Foreskin keratinocyte (primary cell): ENCODE measurements at places on chromosomes 5 and 9. TPM values are rescaled to one million over a fixed set of nuclear protein-coding genes. Genes with fewer than 3 reads are reported as not detected.

Gene TMEM171
- 8.0 and 9.8 TPM in 2 replicates for total RNA-seq

Gene SLC35D2
- total RNA-seq, result 15.0 and 24.1 TPM in 2 replicates

Gene PHF24
- 0.11 and 0.54 TPM in 2 replicates for total RNA-seq

Gene PLPPR1
- not detected in 2 replicates for total RNA-seq

Gene EXOSC2
- 45.6 and 54.7 TPM in 2 replicates for total RNA-seq

Gene CHSY3
- total RNA-seq, result 0.78 and 1.1 TPM in 2 replicates

Gene ADAMTS12
- total RNA-seq, result 0.14 and 0.41 TPM in 2 replicates

Gene C5orf52
- total RNA-seq, result not detected in 2 replicates

Gene ECPAS
- 56.1 and 56.7 TPM in 2 replicates for total RNA-seq

Gene KIF4B
- 0.03 and 0.04 TPM in 2 replicates for total RNA-seq

Gene CTXN3
- total RNA-seq, result not detected in 2 replicates

Gene PPP1R26
- 14.3 and 15.1 TPM in 2 replicates for total RNA-seq

Gene DOCK2
- 2.0 and 2.2 TPM in 2 replicates for total RNA-seq

Gene GADD45G
- not detected in 2 replicates for total RNA-seq

Gene PCDHA10
- total RNA-seq, result under 0.01 and 0.04 TPM in 2 replicates

Gene PTGES
- total RNA-seq, result 5.2 and 7.1 TPM in 2 replicates

Gene SLC6A3
- total RNA-seq, result not detected in 2 replicates

Gene WDR31
- total RNA-seq, result 0.71 and 1.5 TPM in 2 replicates

Gene AMBP
- not detected in 2 replicates for total RNA-seq

Gene C5orf58
- not detected in 2 replicates for total RNA-seq

Gene SLC1A3
- total RNA-seq, result 18.2 and 22.5 TPM in 2 replicates

Gene SCAI
- 3.5 and 3.7 TPM in 2 replicates for total RNA-seq

Gene FRMD3
- total RNA-seq, result 0.07 and 0.10 TPM in 2 replicates

Gene GPR150
- 0.07 TPM in 1 of 2 replicates, not detected in the other for total RNA-seq

Gene SYK
- total RNA-seq, result 6.1 and 6.6 TPM in 2 replicates

Gene CCDC183
- total RNA-seq, result not detected in 2 replicates

Gene CEP120
- total RNA-seq, result 14.6 and 15.3 TPM in 2 replicates

Gene FCN2
- total RNA-seq, result not detected in 2 replicates

Gene SHOC1
- total RNA-seq, result 0.03 and 0.04 TPM in 2 replicates

Gene SH3TC2
- total RNA-seq, result 12.3 and 13.5 TPM in 2 replicates

Gene TYRP1
- 0.18 and 0.61 TPM in 2 replicates for total RNA-seq

Gene DRD1
- total RNA-seq, result not detected in 2 replicates

Gene CYLC2
- total RNA-seq, result not detected in 2 replicates

Gene ABCA1
- 24.3 and 24.5 TPM in 2 replicates for total RNA-seq

Gene WNK2
- 0.04 and 0.14 TPM in 2 replicates for total RNA-seq

Gene GPR21
- total RNA-seq, result 0.25 TPM in 1 of 2 replicates, not detected in the other

Gene CAPSL
- total RNA-seq, result not detected in 2 replicates

Gene ZDHHC11B
- total RNA-seq, result 0.14 TPM in 1 of 2 replicates, not detected in the other

Gene TMC1
- not detected in 2 replicates for total RNA-seq

Gene DND1
- 0.35 and 0.44 TPM in 2 replicates for total RNA-seq

Gene FAM200C
- 2.6 and 3.2 TPM in 2 replicates for total RNA-seq

Gene PCDHA9
- not detected in 2 replicates for total RNA-seq

Gene IRX1
- 7.5 and 11.3 TPM in 2 replicates for total RNA-seq

Gene OBP2B
- not detected in 2 replicates for total RNA-seq

Gene NSMF
- 28.9 and 29.1 TPM in 2 replicates for total RNA-seq

Gene DAPK1
- total RNA-seq, result 1.2 and 1.9 TPM in 2 replicates

Gene RNF224
- not detected in 2 replicates for total RNA-seq

Gene F2RL2
- total RNA-seq, result 0.04 TPM in 1 of 2 replicates, not detected in the other
